ENCODE measurements at places on chromosomes 12 and 14. TPM values are rescaled to one million over a fixed set of nuclear protein-coding genes. Genes with fewer than 3 reads are reported as not detected.

Gene MAP1LC3B2
- 3.1 TPM for total RNA-seq

Gene PARPBP
- 0.71 TPM for total RNA-seq

Gene FBLN5
- 33.5 TPM for total RNA-seq

Gene PTPN21
- total RNA-seq, result 25.6 TPM

Gene KRT85
- not detected for total RNA-seq

Gene SLCO1B1
- not detected for total RNA-seq

Gene ATF1
- total RNA-seq, result 27.6 TPM

Gene ENDOU
- 0.34 TPM for total RNA-seq

Gene PIK3C2G
- not detected for total RNA-seq

Gene ALDH1L2
- total RNA-seq, result 1.1 TPM

Gene RNU6-7
- not detected for total RNA-seq

Gene TPCN1
- total RNA-seq, result 110 TPM

Gene NEUROD4
- total RNA-seq, result not detected

Data from heart right ventricle (tissue), 16 donors.